ENCODE measurements at places on chromosomes 6 and 20.

GRCh38 chr6:53058388-53059195 is 6.6 kb upstream of the FBXO9 start:
- no peak for DNase-seq

GRCh38 chr6:37695857-37696219 is 1.8 kb downstream of the MDGA1 start:
- DNase-seq: no peak

DNA sequence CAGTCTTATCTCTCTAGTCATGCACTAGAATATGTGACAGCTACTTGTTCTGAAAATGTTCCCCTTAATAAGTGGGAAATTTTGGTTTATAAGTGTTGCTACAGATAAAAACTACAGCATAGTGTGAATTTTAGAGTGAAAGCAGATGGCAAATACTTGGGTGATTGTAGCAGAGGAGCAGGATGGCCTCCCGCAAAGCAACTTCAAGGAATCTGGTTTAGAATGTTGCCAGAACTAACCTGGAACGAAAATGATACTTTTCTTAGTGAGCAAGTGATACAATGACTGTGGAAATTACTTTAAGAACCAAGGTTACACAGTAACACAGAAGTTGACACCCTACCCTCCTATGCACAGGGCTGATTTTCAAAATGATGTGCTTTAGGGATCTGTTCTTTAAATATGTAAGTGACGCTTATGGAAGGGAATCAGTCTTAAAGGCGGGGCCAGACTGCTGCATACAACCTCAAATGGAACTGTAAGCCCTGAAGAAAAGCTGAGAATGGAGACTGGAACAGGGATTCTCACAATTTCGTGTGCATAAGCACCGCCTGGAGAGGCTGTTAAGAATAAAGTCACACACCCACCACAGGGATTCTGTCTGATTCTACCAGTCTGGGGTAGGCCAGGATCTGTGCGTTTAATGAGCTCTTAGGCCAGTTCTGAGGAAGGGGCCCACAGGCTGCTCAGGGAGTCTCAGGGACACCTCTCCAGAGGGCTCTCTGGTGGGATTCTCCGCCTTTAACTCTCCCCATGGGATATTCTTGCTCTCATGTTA is 97.9 kb downstream of the FYN start:
- no peak for DNase-seq

DNA sequence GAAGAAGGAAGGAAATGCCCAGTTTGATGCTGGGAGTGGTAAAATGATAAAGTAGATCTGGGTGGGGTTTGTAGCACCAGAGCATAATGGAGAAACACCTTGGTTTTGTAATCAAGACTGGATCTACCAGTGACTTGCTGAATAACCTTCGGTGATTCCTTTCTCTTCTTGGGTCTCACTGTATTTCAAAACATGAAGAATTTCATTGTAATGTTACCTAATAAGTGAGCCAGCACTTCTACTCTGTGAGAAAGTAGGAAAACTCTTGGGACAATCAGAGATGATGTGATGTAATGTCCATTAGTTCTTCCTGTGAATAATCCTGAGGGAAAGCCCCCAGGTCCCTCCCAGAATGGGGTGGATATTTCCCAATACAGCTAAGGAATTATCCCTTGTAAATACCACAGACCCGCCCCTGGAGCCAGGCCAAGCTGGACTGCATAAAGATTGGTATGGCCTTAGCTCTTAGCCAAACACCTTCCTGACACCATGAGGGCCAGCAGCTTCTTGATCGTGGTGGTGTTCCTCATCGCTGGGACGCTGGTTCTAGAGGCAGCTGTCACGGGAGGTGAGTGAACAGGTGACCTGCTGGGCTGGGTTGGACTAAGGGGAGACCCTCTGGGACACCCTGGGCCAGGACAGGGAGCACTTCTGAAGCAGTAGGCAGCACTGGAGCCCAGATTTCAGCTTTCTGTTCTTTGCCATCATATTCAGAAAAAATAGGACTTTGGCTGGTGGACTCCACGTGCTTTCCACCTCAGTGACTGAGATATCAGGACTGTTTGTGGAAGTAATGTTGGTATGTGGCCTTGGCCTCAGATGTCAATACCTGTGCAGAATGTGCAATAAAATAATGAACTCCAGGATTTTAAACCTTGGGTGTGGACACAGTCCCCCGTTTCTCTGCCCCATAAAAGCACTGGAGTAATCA is at the start of gene PI3:
PI3 (plus strand) TSS at position 469 of the 931 bp plus-strand sequence; CDS start at position 490, 21 bp downstream.
- no peak for DNase-seq

DNA sequence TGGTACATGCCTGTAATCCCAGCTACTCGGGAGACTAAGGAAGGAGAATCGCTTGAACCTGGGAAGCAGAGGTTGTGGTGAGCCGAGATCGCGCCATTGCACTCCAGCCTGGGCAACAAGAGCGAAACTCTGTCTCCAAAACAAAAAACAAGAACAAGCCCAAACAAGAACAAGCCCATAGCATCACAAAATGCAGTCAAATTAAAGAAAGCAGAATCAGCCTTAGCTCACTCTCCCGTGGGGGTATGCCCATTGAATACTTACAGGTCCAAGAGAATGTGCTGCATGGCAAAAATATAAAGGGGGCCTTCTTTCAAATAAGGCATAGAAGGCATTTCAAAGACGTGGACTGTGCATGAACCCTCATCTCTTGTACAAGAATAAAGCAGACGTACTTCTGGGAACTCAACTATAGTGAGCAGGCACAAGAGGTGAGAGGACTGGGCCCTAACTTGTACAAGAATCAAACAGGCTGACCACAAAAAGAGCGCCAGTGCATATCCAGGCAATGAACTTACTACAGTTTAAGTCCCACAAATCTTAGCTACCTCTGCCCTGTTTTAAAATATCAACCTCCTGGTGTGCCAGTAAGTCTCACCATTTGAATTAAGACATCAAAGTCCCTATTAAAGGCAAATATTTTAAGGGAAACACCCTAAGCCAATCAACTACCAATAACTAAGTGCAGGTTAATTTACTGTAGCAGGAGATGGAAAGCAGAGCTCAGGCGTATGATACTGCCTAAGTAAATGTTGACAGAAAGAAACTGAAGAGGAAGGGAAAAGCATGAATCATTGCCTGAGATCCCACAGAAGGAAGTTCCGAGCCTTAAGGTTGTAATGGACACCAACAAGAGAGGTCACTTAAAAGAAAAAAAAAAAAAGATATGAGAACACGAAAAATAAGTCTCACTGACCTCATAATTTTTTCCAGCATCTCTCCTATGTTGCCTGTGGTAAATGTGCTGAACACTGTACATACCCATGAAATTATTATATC is 37.4 kb downstream of the TOMM6 start:
- DNase-seq: no peak

- no peak for DNase-seq
Observed at GRCh38 chr6:17812311-17812710, 105.6 kb upstream of the NUP153 start.

DNA sequence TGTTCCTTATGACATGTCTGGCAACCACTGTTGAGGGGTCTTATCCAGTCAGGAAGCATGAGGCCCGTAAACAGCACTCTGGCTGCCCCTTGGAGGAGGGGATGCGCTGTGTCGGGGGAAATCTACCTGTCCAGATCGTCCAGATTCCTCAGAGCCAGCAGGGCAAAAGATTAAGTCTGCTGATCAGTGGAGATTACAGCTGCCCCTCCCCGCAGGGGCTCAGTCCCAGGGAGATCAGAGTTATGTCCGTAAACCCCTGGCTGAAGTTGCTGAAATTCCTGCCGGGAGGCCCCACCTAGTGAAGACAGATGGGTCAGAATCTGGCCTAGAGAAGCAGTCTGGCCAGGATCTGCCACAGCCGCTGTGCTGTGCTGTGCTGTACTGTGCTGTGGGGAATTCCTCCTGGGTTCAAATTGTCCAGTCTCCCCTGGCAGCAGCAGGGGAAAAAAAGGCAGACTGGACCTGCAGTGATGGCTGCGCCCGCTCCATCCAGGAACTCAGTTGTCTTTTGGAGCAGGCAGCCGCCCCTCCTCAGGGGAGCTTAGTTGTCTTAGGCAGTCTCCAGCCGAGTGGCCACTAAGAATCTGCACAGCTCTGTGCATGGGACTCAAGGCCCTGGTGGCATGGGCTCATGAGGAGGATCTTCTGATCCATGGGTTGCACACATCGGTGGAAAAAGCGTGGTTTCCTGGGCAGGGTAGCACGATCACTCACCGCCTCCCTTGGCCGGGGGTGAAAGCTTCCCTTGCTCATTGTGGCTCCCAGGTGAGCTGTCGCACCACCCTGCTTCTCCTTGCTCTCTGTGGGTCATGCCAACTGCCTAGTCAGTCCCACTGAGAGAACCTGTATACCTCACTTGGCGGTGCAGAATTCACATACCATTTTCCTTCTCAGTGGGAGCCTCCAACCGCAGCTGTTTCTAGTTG is 1368.8 kb upstream of the ADGRB3 start:
- no peak for DNase-seq

DNA sequence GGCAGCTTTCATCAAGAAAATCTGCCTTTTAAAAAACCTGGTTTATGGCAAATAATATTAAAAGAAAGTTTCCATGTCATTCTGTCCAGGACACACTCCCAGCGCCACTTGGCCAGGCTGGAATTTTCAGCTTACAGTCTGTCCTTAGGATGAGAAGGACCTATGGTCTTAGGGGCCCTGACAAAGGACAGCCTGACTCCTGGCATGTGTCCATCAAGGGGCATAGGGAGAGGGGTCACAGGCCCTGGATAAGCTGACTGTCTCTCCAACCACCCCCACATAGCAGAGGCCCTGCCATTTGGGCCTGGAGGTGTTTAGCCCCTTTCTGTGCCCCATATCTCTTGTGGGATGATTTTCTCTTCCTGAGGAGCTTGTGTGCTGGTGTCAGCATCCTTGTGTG is 60.6 kb downstream of the ADTRP start:
- no peak for DNase-seq

DNA sequence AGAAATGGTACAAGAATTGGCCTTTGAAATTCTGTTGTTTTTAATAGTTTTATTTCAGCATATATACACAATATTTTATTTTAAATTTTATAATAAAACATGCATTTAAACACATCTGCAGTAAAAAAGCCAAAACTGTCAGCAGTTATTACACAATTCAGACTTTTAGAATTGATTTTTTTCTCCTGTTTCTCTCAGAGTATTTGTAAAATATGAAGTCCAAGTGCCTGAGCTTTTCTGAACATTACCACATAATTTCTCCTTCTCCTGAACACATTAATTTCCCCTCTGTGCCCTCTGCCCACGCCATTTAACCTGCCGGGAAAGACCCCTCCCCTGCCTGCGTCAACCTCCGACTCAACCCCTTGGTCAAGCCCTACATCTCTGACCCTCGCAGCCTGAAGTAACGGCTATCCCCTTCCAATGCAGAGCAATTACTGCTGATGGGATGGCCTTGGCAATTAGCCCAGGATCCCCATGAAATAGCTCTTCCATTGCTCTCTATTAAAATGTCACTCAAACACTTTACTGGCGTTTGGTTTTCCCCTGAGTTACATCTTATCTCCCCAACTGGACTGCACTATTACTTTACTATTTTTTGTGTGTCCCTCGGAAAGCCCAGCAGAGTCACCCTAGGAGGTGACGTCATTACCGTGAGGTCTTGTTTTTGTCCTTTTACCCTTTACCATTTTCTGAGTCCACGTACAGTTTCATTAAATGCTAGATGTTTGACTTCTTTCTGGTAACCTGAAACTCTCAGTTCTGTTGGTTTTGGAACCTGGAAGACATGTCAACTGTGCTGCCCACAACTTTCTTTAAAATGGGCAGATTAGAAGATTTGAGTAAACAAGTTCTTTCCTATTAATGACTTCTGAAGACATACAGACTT is 146.7 kb upstream of the TAB2 start:
- no peak for DNase-seq

GRCh38 chr20:44752099-44752931 is 6.7 kb downstream of the KCNK15 start:
- DNase-seq: no peak

- no peak for DNase-seq
Observed at GRCh38 chr6:169407325-169407724, 153.7 kb upstream of the THBS2 start.

DNA sequence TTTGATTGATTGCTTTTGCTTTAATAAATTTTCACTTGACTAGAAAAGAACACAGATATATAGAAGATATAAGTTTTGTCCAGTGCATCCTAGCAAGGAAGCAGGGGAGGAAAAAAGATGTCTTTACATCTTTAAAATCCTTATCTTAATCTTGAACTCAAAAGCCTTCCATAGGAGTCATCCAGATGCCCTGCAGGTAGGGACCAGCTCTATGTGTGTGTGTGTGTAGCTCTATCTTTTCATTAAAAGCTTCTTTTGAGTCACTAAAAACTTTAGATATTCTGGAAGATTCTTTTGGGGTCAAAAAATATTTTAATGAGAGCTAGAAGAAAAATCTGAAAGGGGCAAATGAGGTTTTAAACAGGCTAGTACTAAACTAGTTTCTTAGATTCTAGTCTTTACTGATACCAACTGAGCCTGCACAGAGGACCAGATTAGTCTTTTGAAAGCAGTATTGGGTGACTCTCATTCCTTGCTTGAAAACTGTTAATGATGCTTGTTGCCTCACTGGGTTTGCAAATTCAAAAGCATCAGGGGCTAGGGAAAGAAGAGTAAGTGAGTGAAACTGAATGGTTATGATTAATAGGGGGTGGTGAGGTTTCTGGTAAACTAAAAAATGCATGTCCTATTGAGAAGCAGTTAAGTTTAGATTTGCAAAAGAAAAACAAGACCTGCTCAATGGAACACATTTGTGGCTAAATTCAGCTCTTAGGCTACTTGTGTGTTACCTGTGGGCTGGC is 40.6 kb upstream of the JAG1 start:
- no peak for DNase-seq
